GM04503 (cell line): ENCODE measurements at places on chromosomes 1 and 21.

DNA sequence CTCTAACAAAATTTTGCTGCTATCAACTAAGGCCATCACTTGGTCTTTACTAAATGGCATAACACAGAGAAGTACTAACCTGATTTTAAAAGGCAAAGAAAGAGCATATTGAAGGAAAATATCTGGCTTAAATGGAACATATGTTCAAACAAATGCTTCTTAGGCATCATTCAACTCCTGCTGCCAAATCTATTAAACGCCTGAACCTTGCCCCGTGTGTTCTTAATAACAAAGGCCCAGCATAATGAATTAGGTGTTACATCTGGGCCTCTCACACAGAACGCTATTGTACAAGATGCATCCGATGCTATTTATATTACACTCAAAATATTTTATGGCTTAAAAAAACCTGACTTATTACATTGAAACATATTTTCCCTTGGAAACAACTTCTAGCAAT, 48.4 kb downstream of the B3GALNT2 start:
- DNase-seq = no peak

DNA sequence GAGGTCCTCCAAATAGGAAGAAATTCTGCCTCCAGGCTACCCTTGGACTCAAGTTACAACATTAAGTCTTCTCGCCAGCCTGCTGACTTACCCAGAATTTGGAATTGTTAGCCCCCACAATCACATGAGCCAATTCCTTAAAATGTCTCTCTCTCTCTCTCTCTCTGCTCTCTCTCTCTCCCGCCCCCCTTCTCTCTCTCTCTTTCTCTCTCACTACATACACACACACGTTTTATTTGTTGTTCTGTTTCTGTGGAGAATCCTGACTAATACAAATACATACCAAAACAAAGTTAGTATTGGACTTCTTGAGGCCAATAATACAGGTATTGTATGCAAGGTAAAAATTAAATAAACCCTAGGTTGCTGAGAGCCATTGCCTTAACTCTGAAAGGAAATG, 72.1 kb downstream of the TNFSF18 start:
- DNase-seq = no peak

- no peak for DNase-seq
Observed at GRCh38 chr1:156102633-156103511, 11.6 kb upstream of the LMNA start.

DNA sequence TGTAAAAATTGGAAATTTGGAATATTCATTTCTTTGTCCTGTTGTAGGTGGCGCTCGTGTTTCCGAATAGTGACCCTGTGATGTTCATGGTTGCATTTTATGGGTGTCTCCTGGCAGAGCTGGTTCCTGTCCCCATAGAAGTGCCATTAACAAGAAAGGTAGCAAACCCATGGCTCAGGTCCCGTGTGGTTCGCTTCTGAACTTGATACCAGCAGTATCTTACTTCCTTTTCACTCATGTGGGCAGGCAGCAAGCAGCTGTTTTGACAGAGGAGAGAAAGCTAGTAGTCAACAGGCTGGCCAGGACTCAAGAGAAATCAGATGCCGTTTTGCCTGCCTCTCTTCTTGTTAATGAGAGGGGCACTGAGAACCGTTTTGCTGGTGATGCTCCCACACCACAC, 72.8 kb downstream of the S100B start:
- DNase-seq = no peak

- DNase-seq = no peak
Observed at GRCh38 chr21:29072873-29073221, 601 bp downstream of the CCT8 start.

- DNase-seq = no peak
Observed at GRCh38 chr1:228794173-228794572, 58.9 kb downstream of the RHOU start.

DNA sequence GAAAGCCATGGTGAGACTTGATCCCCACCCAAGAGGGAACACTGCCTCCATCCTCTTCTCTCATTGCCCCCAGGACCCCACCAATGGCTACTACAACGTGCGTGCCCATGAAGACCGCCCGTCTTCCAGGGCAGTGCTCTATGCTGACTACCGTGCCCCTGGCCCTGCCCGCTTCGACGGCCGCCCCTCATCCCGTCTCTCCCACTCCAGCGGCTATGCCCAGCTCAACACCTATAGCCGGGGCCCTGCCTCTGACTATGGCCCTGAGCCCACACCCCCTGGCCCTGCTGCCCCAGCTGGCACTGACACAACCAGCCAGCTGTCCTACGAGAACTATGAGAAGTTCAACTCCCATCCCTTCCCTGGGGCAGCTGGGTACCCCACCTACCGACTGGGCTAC, 86.1 kb upstream of the CD1D start:
- no peak for DNase-seq

- no peak for DNase-seq
Observed at GRCh38 chr21:46421191-46421750, 37.4 kb upstream of the DIP2A start.

GRCh38 chr1:41545996-41546832, 61.7 kb upstream of the EDN2 start:
- DNase-seq = no peak

- no peak for DNase-seq
Observed at GRCh38 chr1:152386940-152387339, 27.1 kb downstream of the CRNN start.

GRCh38 chr1:218249338-218250140, 35.6 kb upstream of the RRP15 start:
- no peak for DNase-seq

DNA sequence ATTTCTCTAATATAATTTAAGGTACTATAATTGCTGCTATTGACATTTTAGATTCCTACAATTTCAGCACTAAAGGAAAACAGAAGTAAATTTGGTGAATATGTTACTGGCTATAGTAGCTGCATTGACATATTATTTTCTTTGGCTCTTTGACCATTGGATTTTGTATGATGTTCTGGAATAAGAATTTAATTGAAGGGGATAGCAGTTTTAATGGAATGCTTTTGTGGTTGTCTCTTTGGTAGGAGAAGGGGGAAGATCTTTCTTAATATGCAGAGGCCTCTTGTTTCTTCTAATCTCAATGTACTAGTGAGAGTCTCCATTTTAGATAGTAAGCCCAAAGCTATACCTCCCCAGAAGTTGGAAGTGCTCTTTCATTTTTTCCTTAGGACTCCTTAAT, 6.9 kb downstream of the DTL start:
- no peak for DNase-seq

DNA sequence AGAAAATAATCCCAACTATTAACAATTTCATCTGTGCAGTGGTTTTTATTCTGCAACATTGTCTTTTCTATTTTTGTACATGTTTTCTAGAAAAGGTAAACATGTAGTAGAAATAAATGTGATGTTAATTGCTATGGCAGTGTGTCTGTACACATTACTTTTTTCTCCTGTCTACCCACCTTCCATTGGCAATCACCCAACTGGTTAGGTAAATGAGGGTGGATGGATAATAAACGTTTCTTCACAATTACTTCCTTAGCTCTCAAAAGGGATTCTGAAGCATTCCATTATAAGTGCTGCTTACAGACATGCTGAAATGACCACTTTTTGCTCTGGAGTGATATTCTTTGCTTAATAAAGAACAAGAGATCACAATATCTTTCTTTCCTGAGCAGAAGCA, 61.4 kb downstream of the MAGI3 start:
- DNase-seq = no peak

DNA sequence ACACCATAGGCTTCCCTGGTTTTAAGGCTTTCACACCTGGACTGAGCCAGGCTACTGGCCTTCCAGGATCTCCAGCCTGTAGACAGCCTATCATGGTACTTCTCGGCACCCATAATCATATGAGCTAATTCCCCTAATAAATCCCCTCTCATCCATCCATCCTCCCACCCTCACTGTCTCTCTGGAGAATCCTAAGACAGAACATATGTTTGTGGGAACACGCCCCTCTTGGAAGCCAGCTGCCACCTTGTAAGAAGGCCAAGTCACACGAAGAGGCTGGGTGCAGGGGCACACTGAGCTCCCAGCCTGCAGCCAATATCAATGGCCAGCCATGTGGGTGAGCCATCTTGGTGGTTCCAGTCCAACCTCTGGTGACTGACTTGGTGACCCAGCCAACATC, 7.4 kb downstream of the CLCC1 start:
- DNase-seq = no peak

- DNase-seq = no peak
Observed at GRCh38 chr1:202210385-202210784, 16.8 kb downstream of the LGR6 start.

DNA sequence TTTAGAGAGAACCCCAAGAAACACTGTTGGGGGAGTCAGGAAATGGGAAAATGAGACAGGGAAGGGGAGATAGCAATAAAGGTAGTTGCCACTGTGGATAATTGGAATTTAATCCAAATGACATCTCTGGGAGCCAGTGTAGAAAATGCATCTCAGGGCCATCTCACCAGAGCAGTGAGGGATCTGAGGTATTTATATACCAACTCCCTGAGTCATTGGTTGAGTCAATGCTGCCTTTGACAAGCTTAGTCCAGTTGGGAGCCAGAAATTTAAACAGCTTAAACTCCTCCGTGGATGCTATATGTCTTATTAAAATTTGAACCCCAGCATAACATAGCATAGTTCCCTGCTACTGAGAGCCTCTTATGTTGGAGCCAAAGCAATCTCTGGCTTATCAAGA, 140.3 kb downstream of the SLC30A10 start:
- no peak for DNase-seq

DNA sequence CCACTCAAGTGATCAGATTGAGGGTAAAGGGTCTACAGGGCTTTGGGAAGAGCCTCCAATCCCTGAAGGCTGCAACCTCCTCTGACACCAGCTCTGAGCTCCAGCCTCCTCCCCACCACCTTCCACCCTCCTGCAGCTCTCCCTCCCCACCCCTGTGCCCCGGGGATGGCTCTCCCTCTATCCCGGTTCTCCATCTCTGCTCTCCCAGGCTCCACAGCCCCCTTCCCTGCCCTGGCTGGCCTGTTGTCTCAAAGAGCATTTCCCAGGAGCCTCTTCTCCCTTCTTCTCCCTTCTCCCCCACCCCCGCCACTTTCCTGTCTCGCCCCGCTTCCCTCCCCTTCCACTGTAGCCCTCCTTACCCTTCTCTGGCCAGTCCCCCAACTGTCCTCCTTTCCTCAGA, 1.1 kb downstream of the PLEKHA6 start:
- DNase-seq = no peak

- no peak for DNase-seq
Observed at GRCh38 chr1:83750201-83750600, 248.7 kb downstream of the TTLL7 start.

DNA sequence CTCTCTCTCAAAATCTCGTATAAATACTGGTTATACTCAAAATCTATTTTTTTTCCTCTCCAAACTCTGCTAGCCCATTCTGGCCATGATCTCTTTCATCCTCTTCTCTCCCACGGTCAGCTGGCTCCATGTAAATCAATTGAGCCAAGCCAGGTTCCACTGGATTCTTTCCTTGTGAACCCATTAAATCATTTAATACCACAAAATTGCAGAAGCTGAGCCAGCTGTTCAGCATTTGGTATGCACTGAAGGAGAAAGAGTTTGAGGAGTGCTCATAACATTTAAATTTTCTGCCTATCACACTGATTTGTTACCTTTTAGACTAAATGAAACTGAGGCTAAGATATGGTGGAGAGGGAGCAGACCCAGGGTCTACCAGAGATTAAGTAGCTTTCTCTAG, 29.1 kb upstream of the TADA1 start:
- DNase-seq = peak; percentile 8

- DNase-seq = no peak
Observed at GRCh38 chr1:178020968-178021640, 51.2 kb upstream of the SEC16B start.

DNA sequence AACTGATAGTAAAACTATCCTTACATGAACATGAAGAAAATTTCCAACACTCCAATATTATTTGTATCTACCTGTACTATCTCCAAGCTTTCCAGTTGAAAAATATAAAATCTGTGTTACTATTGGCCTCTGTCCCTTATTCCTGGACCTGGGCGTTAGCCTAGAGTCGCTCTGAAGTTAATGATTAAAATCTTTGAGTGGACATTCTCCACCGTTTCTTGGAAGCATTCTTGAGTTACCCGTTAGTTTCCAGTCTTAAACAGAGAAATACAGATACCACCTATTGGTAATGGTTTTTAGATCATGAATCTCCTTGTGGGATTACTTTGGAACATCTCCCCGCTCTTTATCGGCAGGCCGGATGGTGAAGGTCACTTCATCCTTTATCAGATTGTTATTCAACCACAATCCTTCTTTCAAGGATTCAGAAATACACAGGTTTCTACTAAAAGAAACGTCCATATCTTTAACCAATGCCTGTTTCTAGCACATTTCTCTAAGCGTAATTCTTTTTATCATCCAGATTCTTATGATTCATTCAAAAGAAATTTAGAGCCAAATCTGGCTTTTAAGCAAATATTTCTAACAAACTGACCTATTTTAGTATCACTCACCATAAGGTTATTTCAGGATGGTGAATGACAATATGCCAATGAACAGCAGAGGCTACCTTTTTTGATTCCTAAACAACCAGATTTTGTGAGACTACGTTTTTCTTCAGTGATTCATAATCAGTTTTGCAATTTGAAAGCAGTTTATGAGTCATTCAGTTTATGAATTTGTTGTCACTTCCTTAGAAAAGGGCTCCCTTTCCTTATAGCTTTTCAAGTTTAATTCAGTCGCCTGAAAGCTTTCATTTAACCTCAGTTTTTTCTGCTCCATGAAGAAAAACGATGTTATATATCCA, 70.2 kb upstream of the ERRFI1 start:
- peak; percentile 78 for DNase-seq

DNA sequence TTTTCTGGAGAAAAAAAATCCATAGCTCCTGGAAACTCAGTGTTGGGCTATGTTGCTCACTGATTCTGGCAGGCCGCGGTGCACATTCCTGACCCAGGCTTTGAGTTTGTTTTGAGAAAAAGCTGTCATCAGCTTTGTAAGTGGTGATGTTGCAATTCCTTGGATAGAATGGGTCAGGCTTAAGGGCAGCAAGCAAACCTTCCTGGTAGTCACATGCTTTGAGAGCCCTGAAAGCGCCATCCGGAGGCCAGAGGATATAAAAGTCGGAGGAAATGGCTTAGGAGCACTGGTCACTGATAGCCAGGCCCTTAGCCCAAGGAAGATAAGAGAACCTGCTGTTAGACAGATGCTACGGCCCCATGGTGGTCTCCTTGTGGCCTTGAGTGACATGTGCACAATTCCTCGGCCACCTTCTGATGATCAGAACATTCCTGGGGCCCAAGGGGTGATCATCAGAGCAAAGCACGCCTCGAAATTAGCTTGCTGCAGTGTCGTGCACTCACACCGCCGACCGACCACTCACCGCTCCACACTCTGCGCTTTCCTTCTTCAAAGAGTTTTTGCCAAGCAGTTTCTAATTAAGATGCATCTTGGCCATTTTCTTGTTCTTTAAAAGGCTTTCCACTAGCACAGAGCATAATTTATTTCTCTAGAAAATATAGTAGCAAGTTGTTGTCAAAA, 78.6 kb downstream of the MAN1C1 start:
- peak; percentile 99 for DNase-seq
